ENCODE measurements at places on chromosomes 7 and 10.

DNA sequence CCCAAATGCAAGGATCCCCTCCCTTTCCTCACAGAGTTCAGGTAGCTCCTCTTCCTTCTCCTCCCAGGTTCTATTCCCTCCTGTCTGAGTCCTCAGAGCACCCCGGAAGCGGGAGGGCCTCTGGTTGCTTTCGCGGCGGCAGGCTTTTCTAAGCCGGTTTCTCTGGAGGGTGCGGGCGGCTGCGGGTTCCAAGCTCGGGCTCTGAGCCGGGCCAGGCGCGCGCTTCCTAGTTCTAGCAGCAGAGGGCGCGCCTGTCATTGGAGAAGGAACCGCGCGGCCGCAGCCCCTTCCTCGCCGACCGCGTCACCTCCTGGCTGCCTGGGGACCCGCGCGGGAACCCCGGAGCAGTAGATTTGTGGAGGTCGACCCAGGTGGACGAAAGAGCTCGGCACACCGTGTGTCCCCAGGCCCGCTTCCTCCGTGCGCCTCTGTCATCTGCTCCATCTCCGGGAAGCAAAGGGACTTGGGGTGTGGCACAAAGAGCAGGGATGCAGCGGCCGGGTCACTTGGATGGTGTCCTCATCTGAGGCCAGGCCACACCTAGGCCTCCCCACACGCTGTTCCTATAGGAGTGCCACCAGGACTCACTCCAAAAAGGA lies 389.0 kb upstream of the PODXL start:
- H3K4me3 ChIP-seq, result no peak overlapping the region
- no peaks in the 10 kb centered on the region for H3K36me3 ChIP-seq
- no peak for DNase-seq
- no peaks in the 10 kb centered on the region for H3K4me1 ChIP-seq
- H3K27ac ChIP-seq, result no peak overlapping the region

DNA sequence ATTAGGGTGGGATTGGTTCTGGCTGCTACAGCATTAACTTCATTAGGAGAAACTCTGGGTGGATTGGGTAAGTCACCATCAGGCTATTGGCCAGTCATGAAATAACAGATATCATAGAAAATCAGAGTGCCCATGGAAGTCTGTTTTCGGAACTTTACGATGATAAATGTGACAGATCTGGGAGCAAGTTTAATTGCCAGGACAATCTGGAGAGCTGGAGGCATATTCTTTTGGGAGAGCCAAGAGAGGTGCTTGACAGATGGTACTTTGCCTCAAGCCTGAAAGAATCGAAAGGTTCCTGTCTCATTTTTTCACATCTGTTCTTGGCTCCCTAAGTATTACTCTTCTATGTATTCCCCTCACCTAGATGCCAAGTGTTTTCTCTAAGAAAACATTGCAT lies 369.9 kb downstream of the CNTNAP2 start:
- no peak overlapping the region for H3K27ac ChIP-seq
- no peaks in the 10 kb centered on the region for H3K4me1 ChIP-seq
- no peak overlapping the region for H3K4me3 ChIP-seq
- DNase-seq, result no peak

- H3K4me1 ChIP-seq, result no peaks in the 10 kb centered on the region
- H3K27ac ChIP-seq, result no peak overlapping the region
- H3K36me3 ChIP-seq, result no peaks in the 10 kb centered on the region
- no peak overlapping the region for H3K4me3 ChIP-seq
- DNase-seq, result no peak
- no peaks in the 10 kb centered on the region for H3K27me3 ChIP-seq
These were observed 906.7 kb downstream of the DNAJB9 start for GRCh38 chr7:109476409-109476808.

GRCh38 chr10:124162136-124162535 lies 68.7 kb upstream of the CHST15 start:
- no peaks in the 10 kb centered on the region for H3K4me1 ChIP-seq
- no peak for DNase-seq
- no peaks in the 10 kb centered on the region for H3K27me3 ChIP-seq
- H3K4me3 ChIP-seq, result no peak overlapping the region

DNA sequence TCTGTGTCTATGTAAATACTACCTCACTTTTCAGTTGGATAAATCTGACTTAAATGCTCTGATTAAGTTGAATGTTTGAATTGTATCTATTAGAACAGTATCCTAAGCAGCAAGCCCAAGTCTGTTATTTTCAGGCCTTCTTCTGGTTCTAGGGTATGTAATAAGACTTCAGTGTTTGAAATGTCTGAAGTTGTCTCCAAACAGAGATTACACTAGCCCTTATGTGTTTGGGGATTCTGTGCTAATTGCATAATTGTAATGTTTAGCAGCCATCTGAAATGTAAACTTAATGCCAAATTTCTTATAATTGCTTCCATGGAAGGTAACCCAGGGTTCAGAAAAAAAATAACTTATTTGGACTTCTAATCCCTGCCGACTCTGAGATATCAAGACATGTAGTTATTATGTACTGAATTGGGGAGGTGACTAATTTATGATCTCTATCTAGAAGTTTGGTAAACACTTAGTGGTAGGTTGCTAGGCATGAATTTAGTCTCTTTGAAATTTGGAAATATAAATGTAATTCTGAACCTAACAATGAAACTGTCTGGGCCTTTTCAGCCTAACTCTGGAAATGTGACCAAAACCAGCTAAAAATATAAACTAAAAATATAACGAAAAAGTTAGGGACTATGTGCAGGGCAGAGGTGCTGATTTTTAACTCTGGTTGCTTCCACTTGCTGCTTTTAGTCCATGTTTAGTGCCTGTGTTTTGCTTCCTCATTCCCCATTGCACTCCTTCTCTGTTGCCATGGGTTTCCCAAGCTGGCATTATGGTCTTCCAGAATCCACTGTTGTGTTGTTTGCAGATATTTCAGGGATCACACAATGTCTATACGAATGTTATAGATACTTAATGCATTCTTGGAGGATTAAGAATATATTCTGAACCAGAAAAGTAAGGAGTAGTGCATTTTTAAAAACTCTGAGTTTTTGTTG lies 54.8 kb downstream of the MCU start:
- no peaks in the 10 kb centered on the region for H3K27me3 ChIP-seq
- no peaks in the 10 kb centered on the region for H3K4me1 ChIP-seq
- no peak overlapping the region for H3K4me3 ChIP-seq
- no peak for DNase-seq

GRCh38 chr10:13767676-13768178 lies 181.0 kb downstream of the PRPF18 start:
- no peak overlapping the region for H3K4me3 ChIP-seq
- no peak for DNase-seq
- no peaks in the 10 kb centered on the region for H3K4me1 ChIP-seq

- H3K27ac ChIP-seq, result no peak overlapping the region
- no peaks in the 10 kb centered on the region for H3K4me1 ChIP-seq
- no peaks in the 10 kb centered on the region for H3K27me3 ChIP-seq
- H3K36me3 ChIP-seq, result peaks cover under 1% of the 10 kb centered on the region
- DNase-seq, result no peak
These were observed 159.6 kb downstream of the KMT2E start for GRCh38 chr7:105173586-105173985.

- H3K27me3 ChIP-seq, result no peaks in the 10 kb centered on the region
- no peak overlapping the region for H3K27ac ChIP-seq
- no peak for DNase-seq
These were observed 175.1 kb downstream of the SRPK2 start for GRCh38 chr7:105213611-105214010.
